ENCODE measurements at places on chromosomes 7 and 10.
A peak's percentile ranks its signal among the peaks of the same experiment; 100 is the strongest.

DNA sequence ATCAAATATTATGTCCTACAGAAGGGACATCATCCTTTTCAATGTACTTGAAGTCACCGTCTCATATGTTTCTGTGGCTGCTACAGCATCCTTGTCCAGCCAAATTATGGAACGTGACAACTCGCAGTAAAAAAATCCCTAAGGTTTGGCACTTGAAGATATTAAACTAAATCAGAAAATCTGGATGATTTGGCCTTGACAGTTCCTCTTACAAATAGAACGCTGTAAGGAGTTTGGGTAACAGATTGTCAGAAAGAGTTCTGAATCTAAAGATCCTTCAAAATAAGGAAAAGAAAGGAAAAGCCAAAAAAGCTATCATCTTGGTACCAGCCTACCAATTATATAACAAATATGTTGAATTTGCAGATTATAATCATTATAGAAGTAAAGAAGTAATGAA, 21.0 kb downstream of the XRCC2 start:
- no peak for DNase-seq

DNA sequence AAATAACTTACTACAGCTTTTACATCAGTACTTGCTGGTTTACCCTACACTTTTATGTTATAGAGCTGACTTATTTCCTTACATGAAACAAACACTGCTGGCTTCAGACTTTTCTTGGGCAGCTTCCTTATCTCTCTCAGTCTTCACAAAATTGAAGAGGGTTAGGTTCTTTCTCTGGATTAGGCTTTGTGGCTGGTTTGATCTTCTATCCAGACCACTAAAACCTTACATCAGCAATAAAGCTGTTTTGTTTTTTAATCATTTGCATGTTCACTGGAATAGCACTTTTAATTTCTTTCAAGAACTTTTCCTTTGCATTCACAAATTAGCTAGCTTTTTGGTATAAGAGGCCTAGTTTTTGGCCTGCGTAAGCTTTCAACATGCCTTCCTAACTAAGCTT, 218.7 kb downstream of the LRRTM3 start:
- no peak for DNase-seq

DNA sequence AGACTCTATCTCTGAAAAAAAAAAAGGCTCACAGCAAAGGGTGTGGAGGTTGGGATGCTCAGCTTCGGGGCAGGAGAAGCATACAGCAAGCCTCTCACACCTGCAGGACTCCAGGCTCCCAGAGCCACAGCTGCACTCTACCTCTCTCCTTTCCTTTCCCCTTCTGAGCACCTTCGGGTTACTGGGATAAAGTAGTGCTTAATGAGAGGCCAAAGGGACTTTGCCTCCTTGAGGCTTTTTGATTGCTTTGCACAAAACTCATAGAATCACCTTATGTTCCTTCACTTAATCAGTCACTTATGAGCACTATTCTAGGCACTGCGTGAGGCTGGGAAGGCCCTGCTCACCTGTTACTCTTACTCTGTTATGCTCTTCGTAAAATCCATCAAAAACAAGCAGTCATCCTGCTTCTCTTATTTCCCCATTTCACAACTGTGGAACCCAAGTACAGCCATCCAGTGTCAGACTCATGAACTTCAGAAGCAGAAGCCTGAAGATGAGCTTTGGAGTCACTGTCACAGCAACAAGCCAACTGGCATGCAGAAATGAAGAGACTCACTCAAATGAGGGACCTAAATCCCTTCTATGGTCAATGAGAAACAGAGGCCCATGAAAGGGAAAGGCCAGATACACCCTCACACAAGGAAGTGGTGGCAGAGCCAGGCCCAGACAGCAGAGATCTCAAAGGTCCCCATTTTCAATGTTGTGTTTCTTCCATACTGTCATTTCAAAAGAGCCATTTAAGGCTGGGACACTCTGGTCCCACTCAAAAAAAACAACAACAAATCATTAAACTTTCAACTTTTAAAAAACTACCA, 205.4 kb downstream of the KCNMA1 start:
- no peak for DNase-seq

- no peak for DNase-seq
Measured at GRCh38 chr7:134289423-134289822, 27.3 kb downstream of the SLC35B4 start.

- DNase-seq, result no peak
Measured at GRCh38 chr7:66308411-66308810, 103.3 kb downstream of the TPST1 start.

DNA sequence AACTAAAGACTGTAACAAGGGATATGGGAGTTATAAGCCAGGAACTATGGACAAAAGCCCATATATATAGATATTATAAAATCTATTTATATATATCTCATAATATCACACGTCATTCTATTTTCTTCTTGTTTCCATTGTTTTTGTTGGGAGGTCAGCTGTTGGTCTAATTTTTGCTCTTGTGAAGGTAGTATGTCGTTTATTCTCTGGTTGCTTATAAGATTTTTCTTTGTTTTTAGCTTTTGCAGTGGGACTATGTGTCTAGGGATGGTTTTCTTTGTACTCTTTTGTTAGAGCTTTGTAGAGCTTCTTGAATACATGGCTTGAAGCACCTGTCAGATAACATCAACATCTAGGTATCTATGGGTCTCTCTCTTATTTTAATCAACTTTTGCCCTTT, 14.0 kb downstream of the ARL4A start:
- DNase-seq, result no peak

- DNase-seq, result no peak
Measured at GRCh38 chr7:54339073-54339472, 203.1 kb upstream of the VSTM2A start.

GRCh38 chr7:152328234-152328633, 107.6 kb downstream of the KMT2C start:
- no peak for DNase-seq

DNA sequence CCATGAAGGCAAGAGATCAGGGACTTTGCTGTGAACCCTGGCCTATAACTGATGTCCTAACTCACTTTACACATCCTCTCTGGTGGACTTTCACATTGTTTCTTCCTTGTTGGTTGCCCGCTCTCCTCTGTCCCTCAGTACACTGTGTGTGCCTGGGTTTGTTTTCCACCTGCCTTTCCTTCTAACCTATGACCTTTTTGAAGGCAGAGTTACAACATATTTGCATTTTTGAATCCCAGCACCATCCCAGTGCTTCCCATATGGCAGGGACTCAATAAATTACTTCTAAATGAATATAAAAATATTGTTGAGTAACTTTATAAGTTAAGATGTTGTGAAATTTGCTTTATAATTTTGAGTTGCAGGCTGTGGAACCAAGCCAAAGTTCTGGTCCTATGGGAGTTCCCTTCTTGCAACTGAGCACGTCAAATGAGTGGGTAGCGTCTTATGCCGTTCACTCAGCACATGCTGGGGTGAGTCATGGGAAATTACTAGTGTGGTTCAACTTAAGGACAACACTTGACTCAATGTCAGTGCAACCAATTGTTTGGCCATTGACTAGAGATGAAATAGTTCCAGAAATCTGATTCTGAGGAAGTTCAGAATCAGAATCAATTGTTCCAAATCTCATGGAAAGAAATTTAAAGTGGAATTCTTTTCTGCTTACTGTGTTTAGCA, 250.9 kb downstream of the TWIST1 start:
- DNase-seq, result no peak

GRCh38 chr7:18336626-18337025, 158.9 kb upstream of the HDAC9 start:
- no peak for DNase-seq

DNA sequence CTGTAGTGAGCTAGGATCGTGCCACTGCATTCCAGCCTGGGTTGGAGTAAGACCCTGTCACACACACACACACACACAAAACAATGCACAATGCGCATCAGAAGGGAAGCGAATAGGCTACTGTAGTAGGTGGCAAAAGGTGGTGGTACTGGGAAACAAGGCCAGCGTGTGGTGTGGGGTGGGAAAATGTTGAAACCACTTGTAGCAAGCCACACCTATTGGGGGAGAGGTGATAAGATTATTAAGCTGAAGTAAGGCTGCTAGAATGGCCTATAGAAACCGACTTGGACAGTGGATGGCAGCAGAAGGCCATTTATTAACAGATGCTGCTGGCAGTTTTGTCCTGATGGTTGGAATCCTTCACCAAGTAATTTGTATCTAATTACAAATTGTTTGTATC, 7.2 kb upstream of the CHCHD1 start:
- DNase-seq, result no peak

- DNase-seq, result no peak
Measured at GRCh38 chr10:14945108-14945507, 8.8 kb downstream of the DCLRE1C start.

DNA sequence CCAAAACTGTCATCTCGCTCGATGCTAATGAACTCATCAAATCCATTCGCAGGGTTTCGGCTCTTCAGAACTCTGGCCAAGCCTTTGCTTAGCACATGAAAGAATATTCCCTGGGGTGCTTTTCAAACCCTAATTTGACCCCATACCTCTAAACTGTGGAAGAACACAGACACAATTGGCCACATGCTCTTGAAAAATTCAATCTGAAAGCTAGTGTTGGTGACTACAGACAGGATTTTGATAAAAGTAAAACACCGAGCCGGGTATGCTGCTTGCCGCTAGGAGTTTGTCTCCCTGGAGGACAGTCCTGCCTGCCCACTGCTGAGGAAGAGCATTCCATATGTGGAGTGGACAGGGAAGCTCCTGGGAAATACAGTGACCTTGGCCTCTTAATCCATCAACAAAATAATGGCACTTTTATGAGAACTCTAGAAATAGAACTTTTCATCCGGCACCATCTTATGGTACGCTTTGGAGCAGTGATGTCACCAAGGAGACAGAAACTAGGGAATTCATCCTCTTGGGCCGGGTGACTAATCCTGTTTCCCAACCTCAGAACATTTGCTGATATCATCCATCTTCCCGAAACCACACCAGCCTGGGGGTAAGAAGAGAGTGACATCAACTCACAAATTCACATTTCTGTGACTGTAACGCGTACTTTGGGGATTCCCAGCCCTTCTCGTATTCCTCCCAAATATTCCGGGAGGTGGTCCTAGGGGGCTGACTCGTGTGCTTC, 34.2 kb downstream of the MTURN start:
- DNase-seq, result no peak

GRCh38 chr7:105268056-105268455, 120.7 kb downstream of the SRPK2 start:
- DNase-seq, result no peak

- DNase-seq, result peak; percentile 48
Measured at GRCh38 chr7:130918129-130919052, 184.4 kb upstream of the KLF14 start.

DNA sequence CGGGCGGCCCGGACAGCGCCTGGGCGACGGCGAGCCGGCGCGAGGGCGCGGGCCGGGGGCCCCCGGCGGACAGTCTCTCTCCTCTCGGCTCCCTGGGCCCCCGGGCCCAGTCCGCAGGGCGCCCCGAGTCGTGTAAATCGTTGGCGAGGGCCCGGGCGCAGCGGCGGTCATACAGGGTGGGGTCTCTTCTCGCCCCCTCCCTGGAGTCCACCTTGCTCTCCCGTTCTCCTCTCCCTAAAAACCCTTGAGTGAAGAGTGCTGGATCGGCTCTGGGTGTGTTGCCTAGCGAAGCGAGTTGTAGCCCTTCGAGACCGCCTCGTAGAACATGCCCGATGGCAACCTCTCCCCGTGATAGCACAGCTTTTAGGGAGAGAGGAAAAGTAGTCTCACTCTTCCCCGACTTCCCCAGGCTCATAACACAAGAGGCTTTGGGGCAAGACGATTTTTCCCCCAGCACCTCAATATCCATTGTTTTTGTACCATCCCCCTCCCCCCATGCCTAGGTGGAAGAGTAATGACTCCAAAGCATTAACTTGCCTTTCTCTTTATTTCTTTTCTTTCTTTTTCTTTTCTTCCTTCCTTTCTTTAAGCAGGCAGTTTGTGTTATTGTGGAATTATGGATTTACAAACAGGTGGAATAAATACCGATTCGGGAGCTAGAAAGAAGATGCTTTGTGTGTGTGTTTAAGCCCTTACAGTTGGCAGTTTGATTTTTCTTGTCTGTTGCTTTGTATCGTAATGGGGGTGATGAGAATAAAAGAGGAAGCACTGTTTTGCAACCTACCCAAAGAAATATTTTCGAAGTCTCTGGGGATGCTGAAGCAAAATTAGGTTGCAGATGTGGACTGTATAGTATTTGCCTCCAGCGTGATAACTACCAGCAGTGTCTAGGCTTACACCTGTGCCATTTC, 822 bp downstream of the SHOC2 start:
- peak; percentile 39 for DNase-seq

GRCh38 chr10:60454336-60454735, 64.7 kb upstream of the ANK3 start:
- no peak for DNase-seq

DNA sequence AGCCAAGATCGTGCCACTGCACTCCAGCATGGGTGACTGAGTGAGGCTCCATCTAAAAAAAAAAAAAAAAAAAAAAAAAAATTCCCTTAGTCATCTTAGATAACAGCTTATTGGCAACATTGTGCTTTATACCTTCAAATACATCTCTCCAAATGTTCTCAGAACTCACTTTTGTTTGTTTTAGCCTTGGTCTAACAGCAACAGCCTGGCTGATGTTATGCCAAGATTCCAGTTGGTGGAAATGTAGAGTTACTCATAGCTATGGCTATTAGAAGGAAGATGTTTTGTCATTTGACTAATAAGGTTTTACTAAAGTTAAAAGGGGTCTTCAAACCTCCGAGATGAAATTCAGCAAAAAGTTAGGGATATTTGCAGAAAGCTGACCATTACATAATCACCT, 481.4 kb downstream of the NEBL start:
- DNase-seq, result no peak

DNA sequence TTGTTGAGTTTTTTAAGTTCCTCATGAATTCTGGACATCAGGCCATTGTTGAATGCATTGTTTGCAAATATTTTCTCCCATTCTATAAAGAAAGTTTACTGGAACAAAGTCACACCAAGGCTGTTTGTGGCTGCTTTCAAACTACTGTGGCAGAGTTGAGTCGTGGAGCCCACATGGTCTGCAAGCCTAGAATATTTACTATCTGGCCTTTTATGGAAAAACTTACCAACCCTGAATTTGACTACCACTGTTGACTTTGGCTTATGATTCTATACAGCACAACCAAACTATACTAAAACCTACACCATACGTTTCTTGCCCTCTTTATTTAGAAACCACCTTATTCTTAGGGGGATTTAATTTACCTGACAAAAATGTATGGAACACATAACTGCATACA, 239.1 kb downstream of the KCNMA1 start:
- no peak for DNase-seq

- no peak for DNase-seq
Measured at GRCh38 chr10:613271-614138, 76.0 kb downstream of the DIP2C start.

GRCh38 chr10:75967491-75967890, 536.1 kb downstream of the LRMDA start:
- no peak for DNase-seq

DNA sequence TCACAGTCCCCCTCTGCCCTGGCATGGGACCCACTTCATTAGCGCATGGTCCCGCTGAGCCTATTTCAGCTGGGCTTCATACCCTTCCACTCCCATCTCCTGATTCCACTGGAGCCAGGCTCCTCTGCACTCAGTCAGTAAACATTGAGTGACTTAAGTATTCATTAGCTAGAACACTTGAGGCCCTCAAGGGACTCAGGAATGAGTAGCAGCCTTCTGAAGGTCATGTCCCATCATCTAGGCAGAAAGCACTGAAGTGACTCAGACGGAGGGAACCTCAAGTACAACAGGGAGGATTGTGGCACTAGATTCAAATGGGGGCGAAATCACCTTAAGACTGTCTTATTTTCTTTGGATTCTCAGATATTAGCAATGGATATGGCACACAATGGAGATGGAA, 186.6 kb upstream of the INHBA start:
- DNase-seq, result no peak

GRCh38 chr10:81814842-81815241, 60.2 kb upstream of the NRG3 start:
- no peak for DNase-seq

Data from stimulated activated CD8-positive, alpha-beta memory T cell treated with anti-CD3 and anti-CD28 coated beads, Interleukin-4, amount 100 ng/mL, for 48 hours (primary cell).